ENCODE measurements at places on chromosomes 11 and 22.

DNA sequence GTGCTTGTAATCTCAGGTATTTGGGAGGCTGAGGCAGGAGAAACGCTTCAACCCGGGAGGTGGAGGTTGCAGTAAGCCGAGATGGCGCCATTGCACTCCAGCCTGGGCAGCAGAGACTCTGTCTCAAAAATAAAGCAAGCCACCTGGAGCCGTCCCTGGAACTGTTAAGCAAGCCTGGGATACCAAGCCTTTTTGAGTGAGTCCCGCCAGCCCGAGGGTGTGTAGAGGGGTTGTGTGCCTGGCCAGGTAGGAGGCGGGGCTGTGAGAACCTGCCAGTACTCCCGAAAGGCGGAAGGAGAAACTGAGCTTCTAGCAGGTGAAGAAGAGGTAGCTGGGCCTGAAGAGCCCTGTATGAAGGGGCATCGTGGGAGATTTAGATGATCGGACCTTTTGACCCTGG lies 52.4 kb downstream of the TRIOBP start:
- no peak for DNase-seq

DNA sequence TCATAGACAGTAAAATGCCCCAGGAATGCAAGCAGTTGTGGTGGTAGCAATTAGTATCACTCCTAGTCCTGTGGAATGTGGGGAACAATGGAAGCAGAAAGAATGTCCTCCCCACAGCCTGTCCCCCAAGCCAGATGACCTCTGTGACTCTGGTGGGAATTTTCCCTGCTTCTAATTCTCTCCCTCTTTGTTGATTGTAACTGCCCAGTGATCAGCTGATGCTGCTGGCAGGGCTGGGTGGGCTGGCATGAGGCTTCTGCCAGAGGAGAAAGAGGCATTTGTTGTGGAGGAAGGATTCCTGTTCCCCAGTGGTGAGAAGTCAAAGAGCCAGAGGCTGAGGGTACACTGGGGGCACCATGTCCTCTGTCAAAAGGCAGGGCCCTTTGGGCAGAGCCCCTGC lies 116.7 kb upstream of the NCAM1 start:
- DNase-seq: no peak

DNA sequence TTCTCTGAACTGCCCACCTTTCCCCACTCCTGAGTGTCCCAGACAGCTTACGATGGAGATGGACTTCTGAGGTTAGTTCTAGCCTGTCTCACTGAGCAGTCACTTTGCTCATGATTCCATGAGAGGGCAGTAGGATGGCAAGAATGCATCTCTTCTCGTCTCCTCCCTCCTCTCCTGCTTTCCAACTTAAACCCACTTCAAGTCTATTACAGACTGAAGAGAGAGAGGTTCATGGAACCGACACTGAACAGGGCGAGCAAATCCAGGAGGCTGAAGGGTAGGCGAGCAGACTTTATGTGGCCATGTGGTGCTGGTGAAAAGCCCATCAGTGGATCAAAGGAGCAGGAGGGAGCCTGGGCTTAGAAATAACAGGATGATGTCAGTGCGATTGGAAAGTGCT lies 38.6 kb downstream of the CEP164 start:
- DNase-seq: no peak

- DNase-seq: no peak
These were observed 7.0 kb downstream of the OR51B5 start for GRCh38 chr11:5336331-5336730.

GRCh38 chr11:100066399-100066798 lies 620.7 kb upstream of the ARHGAP42 start:
- no peak for DNase-seq

DNA sequence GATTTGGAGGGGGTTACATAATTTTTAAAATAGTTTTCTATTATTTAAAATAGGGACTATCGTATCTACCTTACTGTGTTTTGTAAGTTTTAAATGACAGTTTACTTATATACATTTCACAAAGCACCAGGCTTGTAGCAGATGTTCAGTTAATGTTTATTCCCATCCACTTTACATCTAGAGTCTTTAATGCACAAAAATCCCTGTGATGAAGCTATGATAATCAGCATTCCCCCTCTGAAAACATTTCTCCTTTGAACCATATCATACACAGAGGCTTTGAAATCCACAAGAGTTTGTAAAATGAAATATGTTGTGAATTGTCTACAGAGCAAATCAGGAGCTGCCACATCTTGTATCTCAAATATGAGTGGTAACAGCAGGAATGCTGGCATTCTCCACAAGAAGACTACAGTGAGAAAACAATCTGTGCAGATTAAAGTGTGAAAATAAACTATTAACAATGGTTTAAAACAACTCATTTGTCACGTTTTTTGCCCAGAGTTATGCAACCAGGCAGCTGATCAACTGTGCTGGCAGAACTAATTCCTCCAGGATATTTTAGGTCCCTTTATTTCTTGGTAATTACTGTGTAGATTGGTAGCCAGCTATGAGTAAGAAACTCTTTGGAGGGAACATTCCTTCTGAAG lies 699.1 kb upstream of the ARHGAP42 start:
- no peak for DNase-seq

DNA sequence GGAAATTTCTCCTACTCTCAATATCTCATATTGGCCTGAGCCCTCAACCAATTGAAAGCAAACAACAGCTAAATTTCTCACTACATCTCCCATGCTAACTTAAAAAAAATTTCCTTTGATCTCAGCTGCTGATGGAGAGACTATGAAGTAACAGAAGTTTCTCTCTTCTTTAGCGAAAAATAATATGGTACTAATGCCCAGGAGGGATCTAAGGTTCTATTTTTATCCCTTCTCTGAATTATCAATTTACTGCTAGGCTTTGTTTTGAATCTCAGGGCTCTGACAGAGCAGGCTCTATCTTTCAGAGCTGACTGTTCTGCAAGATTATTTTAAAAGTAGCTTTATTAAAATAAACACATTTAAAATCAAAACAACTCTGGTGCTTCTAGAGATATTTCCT lies 558.6 kb downstream of the KCNA4 start:
- DNase-seq: no peak

GRCh38 chr11:279040-279965 lies 1.1 kb downstream of the NLRP6 start:
- DNase-seq: no peak

DNA sequence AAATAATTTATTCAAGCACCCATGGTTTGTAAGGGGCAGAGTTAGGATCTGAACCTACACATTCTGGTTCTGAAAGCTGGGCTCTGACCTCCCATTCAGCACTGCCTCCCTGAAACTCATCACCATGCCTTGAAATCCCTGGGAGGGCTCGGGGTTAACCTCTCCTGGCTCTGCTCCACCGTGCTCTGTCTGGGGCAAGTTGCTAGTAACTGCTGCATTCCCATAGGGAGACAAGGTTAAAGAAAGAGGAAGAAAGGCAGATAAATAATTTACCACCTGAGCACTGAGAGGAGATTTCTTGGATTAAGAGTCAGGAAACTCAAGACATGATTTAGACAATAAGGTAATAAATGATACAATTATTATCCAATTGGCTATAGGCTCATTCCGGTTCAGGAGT lies 199.3 kb downstream of the KIF18A start:
- no peak for DNase-seq

- DNase-seq: no peak
These were observed at the start of gene LARGE1 for GRCh38 chr22:33920197-33920540. TSS of gene LARGE1 (minus strand) at chr22:33920476.

- no peak for DNase-seq
These were observed 785 bp downstream of the WT1 start for GRCh38 chr11:32434356-32435151.

DNA sequence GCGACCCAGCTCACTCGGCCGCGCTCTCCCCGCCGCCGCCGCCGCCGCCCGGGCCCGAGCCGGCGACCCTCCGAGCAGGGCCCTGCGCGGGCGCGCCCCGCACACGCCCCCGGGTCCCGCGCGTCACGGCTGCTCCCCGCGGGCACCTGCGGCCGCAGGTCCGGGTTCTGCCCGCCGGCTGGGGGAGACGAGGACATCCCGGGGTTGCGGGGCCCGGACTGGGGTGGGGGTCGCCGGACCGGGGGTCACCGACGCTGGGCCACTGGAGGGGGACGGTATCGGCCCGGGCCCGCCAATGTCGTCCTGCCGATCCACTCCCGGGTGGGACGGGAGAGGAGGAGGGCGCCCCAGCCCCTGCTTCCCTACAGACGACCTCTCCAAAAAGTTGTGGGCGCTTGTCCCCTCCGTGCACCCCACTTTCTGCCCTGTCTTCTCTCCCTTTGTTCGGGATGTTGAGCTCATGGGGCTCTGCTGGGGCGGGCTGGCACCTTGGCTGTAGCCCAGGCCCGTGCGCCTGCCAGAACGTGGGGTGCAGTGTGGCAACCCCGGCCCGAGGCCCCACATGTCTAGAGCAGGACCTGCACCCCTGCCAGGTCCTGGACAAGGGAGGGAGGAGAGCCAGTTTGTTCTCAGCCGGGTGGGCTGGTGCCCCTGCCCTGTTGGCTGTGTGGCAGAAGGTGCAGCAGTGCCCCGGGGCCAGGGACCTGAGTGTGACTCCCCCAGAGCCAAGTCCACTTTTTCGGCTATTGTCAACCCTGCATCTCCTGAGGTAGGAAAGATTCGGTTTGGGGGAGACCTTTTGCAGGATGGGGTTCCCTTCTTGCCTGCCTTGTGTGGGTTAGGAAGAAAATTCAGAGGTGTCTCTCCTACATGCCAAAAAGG lies 40.2 kb upstream of the CELSR1 start:
- no peak for DNase-seq

- no peak for DNase-seq
These were observed 1.0 kb downstream of the MOGAT2 start for GRCh38 chr11:75718419-75719339.

- no peak for DNase-seq
These were observed 12.6 kb downstream of the SOX10 start for GRCh38 chr22:37971475-37972434.

DNA sequence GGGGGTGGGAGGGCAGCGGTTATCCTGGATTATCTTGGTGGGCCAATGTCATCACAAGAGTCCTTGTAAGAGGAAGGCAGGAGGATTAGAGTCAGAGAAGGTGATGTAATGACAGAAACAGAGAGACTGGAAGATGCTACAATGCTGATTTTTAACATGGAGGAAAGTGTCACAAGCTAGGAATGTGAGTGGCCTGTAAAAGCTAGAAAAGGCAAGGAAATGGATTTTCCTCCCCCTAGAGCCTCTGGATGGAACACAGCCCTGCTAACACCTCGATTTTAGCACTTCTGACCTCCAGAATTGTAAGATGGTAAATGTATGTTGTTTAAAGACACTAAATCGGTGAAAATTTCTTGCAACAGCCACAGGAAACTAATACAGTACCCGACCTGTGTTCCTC lies 109.3 kb downstream of the MN1 start:
- no peak for DNase-seq

DNA sequence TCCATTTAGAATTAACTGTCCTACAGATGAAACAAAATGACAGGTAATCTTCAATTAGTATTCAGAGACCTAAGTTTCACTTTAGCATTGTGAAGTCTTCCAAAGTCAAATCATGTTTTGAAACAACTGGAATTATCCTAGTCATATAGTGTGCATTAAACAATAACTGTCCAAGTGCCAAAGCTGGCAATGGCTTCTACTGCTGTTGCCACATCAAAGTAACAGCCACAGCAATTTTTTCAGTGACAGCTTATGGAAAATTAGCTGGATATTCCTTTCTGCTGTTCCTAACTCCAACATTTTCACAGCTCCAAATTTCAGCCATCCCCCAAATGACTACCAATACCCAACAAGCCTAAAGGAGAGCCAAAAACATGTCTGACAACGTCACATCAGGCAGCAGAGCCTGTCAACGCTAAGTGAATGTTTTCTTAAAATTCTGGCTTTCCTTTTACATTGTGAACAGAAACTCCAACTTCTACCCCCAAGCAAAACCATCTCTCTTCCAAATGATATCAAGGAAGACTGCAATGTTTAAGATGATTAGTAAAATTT lies 45.3 kb upstream of the CCDC34 start:
- DNase-seq: no peak

- DNase-seq: no peak
These were observed 38.0 kb downstream of the BCR start for GRCh38 chr22:23218053-23218866.

DNA sequence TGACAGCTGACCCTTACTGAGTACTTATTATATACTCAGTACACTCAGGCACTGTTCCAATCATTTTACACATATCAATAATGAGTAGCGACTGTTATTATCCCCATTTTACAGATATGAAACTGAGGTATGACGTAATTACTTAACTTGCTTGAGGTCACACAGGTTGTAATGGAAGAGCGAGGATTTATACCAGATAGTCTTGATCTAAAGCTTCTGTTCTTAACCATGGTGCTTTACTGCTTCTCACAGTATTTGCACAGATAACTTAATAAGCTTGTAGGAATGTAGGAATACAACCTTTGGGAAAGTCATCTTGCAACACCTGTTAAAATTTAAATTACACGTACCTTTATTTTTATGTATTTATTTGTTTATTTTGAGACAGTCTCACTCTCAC lies 31.7 kb upstream of the TMEM135 start:
- no peak for DNase-seq

Data from CD4-positive, alpha-beta T cell treated with Interleukin-2 at 100 ng/mL for 4 hours (primary cell).